Chondrocyte (in vitro differentiated cells): ENCODE measurements at places on chromosomes 13 and 19.

- DNase-seq = no peak
Observed at GRCh38 chr19:29259153-29259552, 46.2 kb upstream of the UQCRFS1 start.

GRCh38 chr13:105721016-105721415 is 814.4 kb downstream of the EFNB2 start:
- DNase-seq = no peak

DNA sequence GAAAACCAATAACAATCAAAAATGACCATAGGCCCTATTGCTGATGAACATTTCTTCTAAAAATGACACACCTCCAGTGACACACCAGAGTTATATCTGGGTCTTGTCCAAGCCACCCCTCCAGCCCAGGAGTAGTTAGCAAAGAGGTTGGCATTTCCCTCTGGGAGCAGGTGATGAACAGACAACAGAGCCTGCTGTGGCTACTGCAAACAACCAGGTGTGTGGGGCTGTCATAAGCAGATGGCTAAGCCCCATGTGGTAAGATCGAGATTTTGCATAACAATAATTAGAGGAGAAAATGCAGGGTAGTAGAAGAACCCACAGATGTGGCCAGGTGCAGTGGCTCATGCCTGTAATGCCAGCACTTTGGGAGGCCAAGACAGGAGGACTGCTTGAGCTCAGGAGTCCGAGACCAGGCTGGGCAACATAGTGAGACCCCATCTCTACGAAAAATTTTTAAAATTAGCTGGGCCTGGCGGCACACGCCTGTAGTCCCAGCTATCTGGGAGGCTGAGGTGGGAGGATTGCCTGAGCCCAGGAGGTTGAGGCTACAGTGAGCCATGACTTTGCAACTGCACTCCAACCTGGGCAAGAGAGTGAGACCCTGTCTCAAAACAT is 5.0 kb downstream of the XRCC1 start:
- DNase-seq = no peak

- no peak for DNase-seq
Observed at GRCh38 chr19:42303101-42303464, 659 bp upstream of the PAFAH1B3 start.

DNA sequence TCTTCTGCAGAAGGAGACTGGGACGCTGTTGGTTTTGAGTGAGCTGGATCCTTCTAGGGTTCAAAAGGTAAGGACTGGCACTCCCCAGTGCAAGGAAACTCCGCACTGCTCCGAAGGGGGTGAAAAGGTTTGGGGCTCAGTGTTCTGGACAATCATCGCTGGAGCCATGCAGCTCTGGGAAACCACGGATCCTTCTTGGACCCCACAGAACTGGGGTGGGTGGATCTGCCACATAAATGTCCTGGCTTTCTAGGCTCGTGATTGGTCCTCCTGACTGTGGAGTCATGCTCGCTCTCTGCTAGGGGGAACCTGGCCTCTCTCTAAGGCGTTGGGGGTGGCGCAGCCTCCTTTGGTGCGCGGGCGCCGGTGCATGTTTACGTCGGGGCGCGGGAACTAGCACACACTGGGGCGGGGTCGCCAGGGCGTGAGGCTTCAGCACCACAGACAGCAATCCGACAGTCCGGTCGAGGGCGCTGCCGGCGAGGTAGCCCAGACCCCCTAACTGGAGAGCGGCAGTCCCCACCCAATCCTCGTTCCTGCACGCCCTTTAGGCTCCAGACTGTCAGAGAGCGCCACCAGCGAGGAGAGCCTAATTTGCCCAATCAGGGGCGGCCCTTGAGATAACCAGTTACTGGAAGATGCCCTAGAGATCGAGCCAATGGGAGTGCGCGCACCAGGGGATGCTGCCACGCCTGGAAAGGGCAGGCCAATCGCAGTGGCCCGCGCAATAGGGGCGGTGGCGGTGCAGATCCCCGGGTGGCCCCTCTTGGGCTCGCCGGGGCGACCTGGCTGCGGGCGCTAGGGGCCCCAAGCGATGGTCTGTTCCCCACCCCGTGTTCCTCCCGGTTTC is 913 bp upstream of the ELAVL3 start:
- no peak for DNase-seq

DNA sequence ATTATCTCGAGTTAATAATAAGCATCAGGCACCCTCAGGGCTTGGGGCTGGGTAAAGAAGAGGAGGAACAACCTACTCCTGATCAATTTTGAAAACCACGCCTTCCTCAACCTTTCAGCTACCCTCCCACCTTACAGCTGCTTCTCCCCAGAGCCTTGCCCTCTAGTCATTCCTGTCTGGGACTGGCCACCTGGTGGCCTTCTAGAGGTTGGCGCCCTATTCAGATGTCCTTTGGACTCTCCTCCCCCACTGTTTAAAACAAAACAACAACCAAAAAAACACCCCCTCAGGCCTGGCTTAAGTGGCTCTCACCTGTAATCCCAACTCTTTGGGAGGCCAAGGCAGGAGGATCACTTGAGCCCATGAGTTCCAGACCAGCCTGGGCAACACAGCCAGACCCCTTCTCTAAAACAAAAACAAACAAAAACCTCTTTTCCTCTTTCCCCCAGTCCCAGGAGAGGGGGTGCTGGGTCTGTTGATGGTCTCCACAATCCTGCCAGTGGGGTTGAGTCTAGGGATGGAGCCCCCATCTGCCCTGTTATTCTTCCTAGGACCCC is 62.3 kb downstream of the CCDC70 start:
- no peak for DNase-seq
